ENCODE measurements at places on chromosomes 4 and X.

DNA sequence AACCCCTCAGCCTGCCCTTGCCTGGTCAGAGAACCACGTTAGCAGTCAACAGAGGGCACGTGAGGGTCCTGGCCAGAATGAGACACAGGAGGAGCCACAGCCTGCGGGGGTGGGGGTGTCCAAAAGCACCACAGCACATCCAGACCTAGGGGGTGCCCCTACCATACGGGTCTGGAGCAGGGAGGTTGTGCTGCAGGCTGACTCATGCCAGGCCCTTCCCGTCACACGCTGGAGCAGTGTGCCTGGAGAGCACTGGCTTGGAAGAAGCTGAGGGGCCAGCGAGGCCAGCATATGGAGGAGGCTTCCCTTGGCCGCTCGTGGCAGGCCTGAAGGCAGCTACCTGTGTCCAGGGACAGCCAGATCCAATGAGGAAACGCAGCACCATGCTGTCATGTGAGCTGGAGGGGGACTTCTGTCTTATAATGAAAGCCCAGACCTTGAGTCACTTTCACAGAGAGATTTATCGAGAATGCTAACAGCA, 1.5 kb upstream of the IRAK1 start:
- DNase-seq, result no peak

- DNase-seq, result no peak
These were observed 25.1 kb downstream of the UGT2B4 start for GRCh38 chr4:69470561-69470960.

DNA sequence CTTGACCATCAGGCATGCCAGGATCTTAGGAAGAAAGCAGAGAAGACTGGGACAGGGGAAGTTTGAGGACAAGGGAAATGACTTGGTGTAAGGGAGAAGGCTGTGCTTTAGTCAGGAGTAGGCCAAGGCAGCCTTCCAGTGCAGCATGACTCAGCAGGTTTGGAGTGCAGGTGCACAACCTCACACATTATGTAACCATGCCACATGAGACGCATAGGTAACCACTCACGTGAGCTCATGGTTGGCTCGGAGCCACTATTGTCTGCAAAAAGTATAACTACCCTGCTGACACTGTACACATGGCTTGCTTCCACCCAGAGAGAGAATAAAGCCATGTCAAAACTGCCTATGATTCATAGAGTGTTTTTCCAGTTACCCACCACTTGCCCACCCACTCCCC, 715.9 kb downstream of the SMARCA1 start:
- DNase-seq, result no peak

GRCh38 chrX:108211301-108211700, 119.7 kb downstream of the ATG4A start:
- DNase-seq, result no peak

DNA sequence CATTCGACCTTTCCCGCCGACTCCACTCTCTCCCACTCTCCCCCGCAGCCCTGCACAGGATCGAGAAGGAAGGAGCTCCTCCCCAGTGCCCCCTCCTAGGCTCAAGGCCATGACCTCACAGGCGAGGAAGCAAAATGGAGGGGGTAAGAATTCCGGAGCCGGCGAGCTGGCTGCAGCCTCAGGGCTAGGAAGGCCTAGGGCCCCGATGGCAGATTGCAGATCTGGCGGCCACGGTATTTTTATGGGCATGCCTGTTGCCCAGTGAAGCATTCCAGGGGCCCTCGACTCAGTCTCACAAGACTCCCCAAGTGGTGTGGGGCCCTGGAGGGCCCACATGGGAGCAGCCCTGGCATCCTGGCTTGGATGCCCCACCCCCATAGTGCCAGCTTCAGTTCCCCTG, 942 bp upstream of the L1CAM start:
- DNase-seq, result no peak

GRCh38 chr4:52376132-52376704, 282.9 kb downstream of the USP46 start:
- DNase-seq, result no peak

Data from stimulated activated CD8-positive, alpha-beta memory T cell treated with anti-CD3 and anti-CD28 coated beads, Interleukin-4, amount 100 ng/mL, for 1 hour (primary cell).